ENCODE measurements at places on chromosomes 11 and 22. TPM values are rescaled to one million over a fixed set of nuclear protein-coding genes. Genes with fewer than 3 reads are reported as not detected.

The SUSD2 gene
- 8.6 TPM for total RNA-seq

The CSF2RB gene
- total RNA-seq = not detected

The TSGA10IP gene
- 0.11 TPM for total RNA-seq

The SCGB1C1 gene
- total RNA-seq = not detected

The SPDYC gene
- not detected for total RNA-seq

The TMEM86A gene
- total RNA-seq = 0.25 TPM

The DEUP1 gene
- under 0.01 TPM for total RNA-seq

The SCT gene
- total RNA-seq = not detected

The FBLN1 gene
- total RNA-seq = 94.1 TPM

The GVQW3 gene
- total RNA-seq = 2.3 TPM

The SAA4 gene
- total RNA-seq = not detected

The IGLL1 gene
- total RNA-seq = not detected

The ROM1 gene
- total RNA-seq = 2.9 TPM

The LRRN4CL gene
- total RNA-seq = 12.2 TPM

The EEF1G gene
- total RNA-seq = 1,010 TPM

The LARGE2 gene
- total RNA-seq = not detected

The MRGPRX2 gene
- total RNA-seq = not detected

The SF1 gene
- total RNA-seq = 110 TPM

The SLC25A22 gene
- total RNA-seq = 23.4 TPM

The PHF21B gene
- under 0.01 TPM for total RNA-seq

The C11orf58 gene
- 184 TPM for total RNA-seq

The MUC6 gene
- total RNA-seq = not detected

The C11orf42 gene
- total RNA-seq = not detected

The CARD16 gene
- 5.2 TPM for total RNA-seq

The KIF18A gene
- 40.0 TPM for total RNA-seq

The AQP11 gene
- 9.1 TPM for total RNA-seq

The DAGLA gene
- total RNA-seq = 3.8 TPM

The CLMP gene
- total RNA-seq = 103 TPM

The CARNS1 gene
- under 0.01 TPM for total RNA-seq

The ZNRF3 gene
- total RNA-seq = 4.8 TPM

The TEX54 gene
- not detected for total RNA-seq
